Liver (tissue), 10 donors: ENCODE measurements at places on chromosomes 3 and 15.
A peak's percentile ranks its signal among the peaks of the same experiment; 100 is the strongest.

DNA sequence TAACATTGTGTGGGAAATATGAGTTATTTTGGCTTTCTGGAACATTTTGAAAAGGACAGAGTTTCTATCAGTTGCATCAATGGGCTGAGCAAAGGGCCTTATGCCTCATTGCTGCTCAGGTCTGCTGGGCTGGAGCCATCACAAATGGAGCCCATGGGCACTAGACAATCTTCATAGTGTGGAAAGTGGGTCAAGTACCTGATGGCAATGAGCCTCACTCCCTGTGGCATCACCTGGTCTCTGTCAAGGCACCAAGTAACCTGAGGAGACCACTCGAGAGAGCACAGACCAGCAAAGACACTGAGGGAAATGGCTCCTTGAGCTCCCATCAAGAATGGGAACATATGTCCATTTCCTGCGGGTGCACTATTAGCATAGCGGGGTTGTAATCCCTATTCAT, 96.7 kb upstream of the PPP2R3A start:
- no peak for DNase-seq

GRCh38 chr3:104514776-104515175, 851.9 kb upstream of the ALCAM start:
- no peak for DNase-seq

- DNase-seq = no peak
Measured at GRCh38 chr15:55250392-55250791, 39.2 kb downstream of the RAB27A start.

DNA sequence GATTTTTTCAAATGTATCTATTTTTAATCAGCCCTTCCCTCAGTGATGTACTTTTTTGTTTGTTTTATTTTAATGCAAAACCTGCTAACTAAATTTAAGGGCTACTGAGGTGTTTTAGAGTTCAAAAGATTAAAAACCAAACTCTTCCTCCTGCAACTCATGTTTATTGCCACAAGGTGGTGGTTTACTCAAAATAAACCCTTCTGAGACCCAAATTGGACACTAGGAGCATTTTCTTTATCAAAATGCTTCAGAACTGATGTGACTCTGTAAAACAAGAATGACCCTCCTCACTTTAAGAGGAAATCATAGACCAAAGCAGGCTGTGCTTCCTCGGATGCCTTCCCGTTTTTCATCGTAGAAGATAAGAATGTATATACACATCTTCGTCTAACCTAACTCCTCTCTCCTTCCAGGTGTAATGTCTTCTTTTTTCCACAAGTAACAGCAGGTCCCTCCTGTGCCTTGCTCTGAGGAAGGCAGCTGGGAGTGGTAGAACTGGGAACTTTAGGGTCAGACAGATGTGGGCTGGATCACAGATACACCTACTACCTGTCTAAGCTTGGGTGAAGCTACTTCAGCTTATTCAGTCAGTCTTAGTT, 2.9 kb upstream of the NME9 start:
- no peak for DNase-seq

DNA sequence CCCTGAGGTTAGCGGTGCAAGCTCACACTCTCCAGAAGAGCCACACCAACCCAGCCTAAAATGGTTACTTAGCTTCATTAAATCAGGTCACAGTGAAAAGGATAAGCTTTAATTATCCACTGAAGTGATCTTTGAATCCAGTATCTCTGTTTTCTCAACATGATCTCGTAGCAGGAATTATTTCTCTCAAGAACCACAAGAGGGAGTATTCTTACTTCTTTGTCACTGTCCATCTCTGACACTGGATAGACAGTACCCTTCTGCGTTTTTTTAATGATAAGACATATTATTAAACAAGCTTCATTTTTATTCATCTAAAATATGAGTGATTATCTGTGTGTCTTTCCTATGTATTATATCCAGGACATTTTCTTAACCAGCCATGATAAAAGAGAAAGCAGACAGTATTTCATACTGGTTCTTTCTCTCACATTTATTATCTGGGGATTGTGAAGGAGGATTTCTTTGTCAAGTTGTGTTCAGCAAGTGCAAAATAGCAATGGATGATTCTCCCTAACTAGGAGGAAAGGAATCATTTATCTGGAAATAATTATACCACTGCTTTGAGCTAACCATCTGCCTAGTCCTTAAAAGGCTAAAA, 105.4 kb upstream of the CCDC54 start:
- DNase-seq = no peak

- no peak for DNase-seq
Measured at GRCh38 chr3:80445053-80445452, 677.3 kb upstream of the ROBO1 start.

- no peak for DNase-seq
Measured at GRCh38 chr15:89423981-89424380, 72.4 kb downstream of the RHCG start.

- no peak for DNase-seq
Measured at GRCh38 chr3:155760653-155761052, 15.8 kb upstream of the PLCH1 start.

DNA sequence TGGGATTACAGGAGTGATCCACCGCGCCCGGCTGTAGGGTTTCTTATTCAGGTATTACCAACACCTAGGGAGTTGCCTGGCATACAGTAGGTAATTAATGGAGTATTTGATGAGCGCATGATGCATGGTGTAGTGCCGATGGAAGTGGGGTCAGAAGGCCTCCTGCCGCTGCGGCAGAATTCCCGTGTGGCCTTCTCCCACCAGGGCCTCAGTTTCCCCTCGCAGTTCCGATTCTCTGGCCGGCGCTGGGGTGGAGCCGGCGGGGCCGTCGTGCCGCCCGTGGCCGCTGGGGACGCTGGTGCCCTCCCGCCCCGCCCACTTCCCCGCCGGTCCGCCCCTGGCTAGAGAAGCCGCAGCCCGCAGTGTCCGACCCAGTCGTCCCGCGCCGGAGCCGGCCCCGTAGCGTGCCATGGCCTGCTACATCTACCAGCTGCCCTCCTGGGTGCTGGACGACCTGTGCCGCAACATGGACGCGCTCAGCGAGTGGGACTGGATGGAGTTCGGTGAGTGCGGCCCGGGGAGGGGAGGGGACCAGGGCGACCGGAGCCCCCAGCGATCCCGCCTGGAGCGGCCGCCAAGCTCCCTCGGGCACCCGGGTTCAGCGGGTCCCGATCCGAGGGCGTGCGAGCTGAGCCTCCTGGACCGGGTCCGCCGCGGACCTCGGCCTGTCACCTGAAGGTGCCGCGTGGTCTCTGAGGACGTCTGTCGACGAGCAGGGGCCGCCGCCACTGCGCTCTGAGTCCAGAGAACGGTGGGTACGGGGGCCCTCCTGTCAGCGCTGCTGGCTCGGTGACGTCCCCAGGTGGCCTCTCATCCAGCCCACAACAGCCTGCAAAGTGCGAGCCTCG, at the start of gene IRAK2:
TSS of gene IRAK2 (plus strand) at position 374 of the 848 bp plus-strand sequence. CDS start at position 410, 36 bp downstream.
- DNase-seq = peak; percentile 78

DNA sequence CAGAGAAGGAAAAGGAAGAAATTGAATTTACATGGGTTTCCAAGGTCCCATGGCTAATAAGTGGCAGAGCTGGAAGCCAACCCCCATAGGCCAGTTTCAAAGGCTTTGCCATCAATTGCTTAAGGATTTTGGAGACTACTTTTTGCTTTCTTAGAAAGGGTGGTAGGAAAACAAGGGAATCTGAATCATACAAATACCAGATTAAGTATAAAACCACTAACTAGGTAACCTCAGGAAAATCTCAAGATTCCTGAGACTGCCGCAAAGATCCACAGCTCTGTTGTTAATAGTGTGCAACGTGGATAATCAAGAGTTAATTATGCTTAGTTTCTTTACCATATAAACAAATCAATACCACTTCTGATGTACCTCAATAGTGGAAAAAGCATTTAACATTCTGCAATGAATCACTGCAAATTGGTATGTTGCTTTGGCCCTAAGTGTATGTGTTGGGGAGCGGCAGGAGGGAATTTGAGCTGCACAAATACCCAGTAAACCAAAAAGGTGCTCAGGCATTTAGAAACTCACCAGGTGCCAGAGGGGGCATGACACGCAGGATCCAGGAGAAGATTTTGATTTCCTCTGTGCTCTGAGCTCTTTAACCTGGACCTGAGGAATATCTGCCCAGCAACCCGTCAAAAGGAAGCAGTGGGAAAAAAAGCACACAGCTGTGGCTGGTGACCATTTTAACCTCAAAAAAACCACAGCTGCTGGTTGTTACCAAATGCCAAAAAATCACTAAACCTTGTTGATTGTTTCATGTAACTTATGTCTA, 22.0 kb downstream of the AADAC start:
- DNase-seq = no peak

- DNase-seq = no peak
Measured at GRCh38 chr3:127982155-127982554, 67.1 kb downstream of the KBTBD12 start.
